Prostate gland (tissue), 2 donors: ENCODE measurements at places on chromosomes 1 and 21.

GRCh38 chr1:33927721-33928120 lies 63.8 kb downstream of the HMGB4 start:
- no peak for DNase-seq

DNA sequence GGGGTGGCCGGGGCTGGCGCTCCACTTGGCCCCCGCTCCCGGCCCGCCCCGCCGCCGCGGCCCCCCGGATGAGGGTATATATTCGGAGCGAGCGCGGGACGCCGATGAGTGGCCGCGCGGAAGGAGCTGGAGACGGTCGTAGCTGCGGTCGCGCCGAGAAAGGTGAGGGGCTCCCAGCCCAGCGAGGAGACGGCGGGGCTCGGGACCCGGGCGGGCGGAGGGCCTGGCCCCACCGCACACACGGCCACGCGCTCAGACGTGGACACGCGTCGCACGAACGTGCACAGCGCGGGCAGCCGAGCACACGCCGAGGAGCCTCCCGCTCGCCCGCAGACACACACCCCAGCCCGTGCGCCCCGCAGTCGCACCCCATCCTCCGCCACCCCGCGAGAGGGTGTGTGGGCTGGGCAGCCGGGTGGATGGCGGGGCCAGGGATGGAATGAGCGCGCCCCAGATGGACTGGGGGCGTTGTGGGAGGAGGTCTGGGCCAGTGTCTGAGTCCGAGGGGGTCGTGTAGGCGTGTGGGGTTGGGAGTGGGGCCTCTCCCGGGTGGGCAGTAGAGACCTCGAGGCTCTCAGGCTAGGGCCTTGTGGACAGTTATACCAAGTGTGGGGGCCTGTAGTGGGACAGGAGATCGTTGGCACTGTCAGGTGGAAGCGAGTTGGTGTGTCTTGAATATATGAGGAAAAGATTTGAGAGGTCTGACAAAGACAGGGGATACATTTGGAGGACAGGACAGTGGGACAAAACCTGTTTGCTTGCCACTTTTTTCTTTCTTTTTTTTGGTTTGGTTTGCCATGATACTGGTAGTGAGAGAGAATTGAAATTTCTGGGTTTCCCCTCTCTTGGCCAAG lies at the start of gene UAP1:
Gene UAP1 (plus strand): TSS at position 107 of the 854 bp plus-strand sequence. CDS start 4,347 bp downstream, outside the sequence.
- peak; percentile 22 for DNase-seq

GRCh38 chr1:164725401-164725800 lies 166.4 kb downstream of the PBX1 start:
- no peak for DNase-seq

DNA sequence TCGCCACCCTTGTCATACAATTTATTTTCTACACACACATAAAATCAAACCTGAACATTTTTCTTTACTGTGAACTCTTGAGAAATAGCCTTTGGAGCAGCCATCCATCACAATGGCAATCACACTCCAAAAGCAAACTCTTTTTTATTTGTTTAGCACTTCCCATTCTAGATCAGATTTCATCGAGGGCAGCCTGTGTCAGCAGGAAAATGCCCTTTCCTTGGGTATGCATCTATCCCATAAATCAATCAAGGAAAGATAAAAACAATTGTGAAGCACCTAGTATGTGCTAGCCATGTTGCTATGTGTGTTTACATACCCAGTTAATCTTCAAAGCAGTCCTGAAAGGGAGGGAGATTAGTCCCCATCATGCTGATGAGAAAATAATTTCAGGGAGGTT lies 484.1 kb upstream of the USP24 start:
- no peak for DNase-seq

- DNase-seq: no peak
Measured at GRCh38 chr1:225498549-225499136, 70.8 kb upstream of the LBR start.
